Stromal cell of bone marrow (primary cell): ENCODE measurements at places on chromosomes 6 and 20.
A peak's percentile ranks its signal among the peaks of the same experiment; 100 is the strongest.

- DNase-seq: no peak
Measured at GRCh38 chr20:15333170-15333569, 995.8 kb upstream of the FLRT3 start.

DNA sequence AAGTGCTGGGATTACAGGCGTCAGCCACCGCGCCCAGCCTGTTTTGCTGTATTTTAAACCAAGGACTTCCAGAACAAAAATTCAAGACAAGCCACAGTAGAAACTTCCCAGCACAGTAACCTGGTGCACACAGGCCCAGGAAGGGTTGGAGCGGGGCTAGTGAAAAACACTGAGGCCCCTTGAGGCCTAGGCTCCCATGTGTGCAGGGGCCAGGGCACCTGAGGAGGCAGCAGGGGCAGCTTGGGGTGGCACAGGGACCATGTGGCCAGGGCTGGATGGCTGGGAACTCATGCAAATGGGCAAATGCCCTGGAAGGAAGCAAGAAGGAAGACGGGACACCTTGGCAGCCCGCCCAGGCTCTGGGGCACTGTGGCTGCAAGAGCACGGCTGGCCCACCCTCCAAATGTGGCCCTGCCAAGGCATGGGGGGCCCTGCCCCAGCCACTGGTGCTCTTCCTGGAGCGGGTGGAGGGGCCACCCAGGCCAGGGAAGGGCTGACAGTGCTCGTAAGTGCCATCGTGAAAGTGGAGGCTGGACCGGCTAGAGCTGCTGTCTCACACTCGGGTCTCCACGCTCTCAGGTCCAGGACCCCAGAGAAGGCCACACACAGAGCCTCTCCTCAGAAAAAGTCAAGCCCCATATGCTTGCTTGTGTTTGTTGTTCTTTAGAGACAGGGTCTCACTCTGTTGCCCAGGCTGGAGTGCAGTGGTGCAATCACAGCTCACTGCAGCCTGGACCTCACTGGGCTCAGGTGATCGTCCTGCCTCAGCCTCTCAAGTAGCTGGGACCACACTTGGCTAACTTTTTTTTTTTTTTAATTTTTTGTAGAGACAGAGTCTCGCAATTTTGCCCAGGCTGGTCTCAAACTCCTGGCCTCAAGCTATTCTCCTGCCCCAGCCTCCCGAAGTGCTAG lies 10.3 kb downstream of the SLC2A4RG start:
- no peak for DNase-seq

DNA sequence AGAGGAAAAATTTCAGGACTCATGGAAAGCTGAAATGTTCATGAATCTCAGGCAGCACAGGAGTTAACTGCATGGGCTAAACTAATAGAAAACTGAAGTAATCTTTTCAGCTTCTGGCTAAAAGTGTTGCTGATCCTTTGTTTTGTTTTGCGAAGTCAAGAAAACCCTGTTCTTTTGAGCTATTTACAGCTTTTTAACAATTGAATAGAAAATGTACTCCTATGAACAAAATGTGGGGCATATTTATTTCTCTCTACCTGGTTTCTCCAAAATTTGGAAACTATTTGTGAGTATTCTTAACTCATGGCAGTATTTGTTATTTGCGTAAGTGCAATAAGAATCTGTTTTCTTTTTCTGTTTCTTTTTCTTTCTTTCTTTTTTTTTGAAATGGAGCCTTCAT lies 818.8 kb upstream of the CITED2 start:
- DNase-seq: no peak

DNA sequence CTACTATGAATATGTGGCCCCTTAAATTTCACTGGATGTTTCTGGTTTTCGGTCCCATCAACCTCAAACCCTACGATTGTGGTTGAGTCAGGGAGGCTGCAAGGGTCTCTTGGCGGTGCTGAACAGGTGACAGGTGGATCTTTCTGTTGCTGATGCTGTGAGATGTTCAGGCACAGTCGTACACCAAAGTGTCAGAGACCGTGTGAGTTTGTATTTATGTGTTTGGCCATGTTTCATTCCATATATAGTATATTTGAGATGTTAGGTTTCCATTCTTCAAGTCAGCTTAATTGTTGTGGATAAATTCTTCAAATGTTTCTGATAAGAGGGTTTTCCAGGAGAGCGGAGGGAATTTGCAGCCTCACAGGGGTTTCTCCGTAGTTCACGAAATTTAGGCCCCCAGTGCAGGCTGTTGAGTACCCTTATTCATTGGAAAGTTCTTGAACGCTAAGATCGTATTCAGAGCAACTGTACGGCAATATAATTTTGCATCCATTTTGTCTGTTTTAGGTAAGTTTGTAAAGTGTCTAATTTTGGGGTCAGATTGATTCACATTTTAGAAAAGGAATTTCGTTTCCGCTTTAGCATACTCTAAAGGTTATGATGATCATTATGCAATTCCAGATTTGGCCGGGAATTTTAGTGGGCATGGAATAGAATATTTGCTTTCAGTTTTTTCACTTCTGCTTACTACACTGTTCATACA lies 1.2 kb downstream of the TAB2 start:
- DNase-seq: no peak

DNA sequence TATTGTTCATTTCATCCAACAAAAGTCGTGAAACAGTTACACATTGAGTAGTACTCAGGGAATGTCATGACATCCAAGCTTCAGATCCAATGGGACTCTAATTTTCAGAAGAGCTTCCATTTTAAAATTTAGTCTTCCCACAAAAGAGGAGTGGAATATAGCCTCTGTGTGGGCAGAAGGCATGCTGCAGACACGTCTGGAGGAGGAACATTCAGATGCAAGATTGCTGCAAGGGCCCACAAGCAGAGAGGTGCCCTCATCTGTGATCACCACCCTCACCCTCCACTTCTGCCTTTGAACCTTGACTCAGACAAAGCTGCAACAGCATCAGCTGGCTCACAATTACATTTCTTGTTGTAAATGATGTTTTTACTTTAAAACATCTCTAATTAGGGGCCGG lies 29.9 kb downstream of the NRN1 start:
- no peak for DNase-seq

DNA sequence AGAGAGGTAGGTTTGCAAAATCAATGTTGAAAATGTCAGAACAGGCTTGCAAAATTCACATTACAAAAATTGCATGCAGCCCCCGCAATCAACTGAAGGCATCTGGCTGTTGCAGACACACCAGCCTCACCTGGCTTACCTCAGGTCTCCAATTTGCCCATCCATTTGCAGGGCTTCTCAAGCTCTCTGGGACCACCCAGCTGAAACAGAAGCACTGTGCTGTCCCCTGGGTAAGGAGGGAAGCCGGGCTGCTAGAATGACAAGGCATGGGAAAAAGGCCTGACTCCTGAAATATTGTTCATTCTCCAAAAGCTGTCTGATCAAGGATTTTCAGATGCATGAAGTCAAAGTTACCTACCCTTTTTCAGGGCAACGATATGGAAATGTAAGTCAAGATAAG lies 52.6 kb upstream of the CD93 start:
- no peak for DNase-seq

GRCh38 chr20:62439218-62439617 lies 11.9 kb upstream of the RBBP8NL start:
- no peak for DNase-seq

GRCh38 chr6:45898941-45899682 lies 116.5 kb downstream of the CLIC5 start:
- no peak for DNase-seq

DNA sequence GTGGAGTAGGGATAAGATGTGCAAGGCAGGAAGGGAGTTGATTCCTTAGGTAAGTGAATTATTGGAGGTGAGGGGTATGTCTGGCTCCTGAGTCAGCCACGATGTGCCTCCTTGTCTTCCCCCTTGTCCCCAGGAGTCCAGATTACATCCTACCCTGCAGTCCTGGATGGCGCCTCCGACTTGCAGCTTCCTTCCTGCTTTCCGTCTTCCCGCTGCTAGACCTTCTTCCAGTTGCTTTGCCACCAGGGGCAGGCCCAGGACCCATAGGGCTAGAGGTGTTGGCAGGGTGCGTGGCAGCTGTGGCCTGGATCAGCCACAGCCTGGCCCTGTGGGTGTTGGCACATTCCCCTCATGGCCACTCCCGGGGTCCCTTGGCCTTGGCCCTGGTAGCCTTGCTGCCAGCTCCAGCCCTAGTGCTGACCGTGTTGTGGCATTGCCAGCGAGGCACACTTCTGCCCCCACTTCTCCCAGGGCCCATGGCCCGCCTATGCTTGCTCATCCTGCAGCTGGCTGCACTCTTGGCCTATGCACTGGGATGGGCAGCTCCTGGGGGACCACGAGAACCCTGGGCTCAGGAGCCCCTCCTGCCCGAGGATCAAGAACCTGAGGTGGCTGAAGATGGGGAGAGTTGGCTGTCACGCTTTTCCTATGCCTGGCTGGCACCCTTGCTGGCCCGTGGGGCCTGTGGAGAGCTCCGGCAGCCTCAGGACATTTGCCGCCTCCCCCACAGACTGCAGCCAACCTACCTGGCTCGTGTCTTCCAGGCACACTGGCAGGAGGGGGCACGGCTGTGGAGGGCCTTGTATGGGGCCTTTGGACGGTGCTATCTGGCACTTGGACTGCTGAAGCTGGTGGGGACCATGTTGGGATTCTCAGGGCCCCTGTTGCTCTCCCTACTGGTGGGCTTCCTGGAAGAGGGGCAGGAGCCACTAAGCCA lies 4.9 kb downstream of the ABCC10 start:
- DNase-seq: no peak

GRCh38 chr6:130666786-130667185 lies 160.4 kb upstream of the SMLR1 start:
- DNase-seq: no peak

DNA sequence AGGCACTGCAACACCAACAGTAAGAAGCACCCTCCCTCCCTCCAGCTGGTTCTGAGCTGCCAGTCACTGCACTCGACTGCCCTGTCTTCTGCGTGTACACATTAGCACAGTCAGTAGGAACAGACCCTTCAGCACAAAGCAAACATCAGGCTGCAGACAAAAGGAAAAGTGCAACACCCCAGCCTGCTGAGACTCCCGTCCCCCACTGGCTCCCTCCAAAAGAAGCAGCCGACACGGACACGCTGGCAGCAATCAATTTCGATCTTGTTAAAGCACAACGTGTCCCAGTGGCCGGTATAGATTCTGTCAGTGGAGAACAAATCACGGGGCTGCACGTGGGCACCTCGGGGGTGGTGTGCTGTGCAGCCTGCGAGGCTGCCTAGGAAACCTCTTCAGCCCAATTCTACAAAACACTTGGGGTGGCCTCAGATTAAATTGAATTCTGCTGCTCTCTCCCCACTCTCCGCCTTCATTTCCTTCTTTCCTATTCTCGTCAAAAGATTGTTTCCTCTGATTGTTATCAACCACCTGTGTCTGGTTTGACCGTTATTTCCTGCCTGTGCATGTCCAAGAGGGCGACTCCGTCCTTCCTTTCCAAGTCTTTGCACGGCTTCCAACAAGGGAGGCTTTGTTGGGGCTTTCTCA lies 38.7 kb downstream of the TRAF3IP2 start:
- DNase-seq: no peak

DNA sequence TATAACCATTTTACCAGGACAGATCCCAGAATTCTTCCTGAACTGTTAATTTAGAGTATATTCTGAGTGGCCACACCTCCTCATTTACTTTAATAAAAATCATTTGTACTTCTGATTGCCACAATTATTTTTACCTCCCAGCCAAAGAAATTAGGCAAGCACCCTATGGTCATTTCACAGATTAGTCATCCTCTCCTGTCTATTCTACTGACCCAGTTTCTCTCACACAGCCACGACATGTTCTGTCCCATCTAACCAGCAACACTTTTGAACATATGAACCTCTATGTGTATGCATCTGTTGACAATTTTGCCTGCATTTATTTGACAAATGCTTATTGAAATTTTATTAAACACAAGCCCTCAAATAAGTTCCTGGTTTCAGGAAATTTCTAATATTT lies 202.6 kb upstream of the STXBP5 start:
- no peak for DNase-seq

DNA sequence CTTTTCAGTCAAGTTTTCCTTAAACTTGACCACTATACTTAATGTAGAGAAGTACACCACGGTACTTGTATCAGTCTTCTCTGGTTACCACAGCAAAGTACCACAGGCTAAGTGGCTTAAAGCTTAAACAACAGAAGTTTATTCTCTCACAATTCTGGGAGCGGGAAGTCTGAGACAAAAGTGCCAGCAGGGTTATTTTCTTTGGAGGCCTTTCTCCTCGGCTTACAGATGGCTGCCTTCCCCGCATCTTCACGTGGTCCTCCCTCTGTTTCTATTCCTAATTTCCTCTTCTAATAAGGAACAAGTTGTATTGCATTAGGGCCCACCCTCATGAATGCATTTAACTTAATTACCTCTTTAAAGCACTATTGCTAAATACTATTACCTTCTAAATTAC lies 258.0 kb downstream of the PLCB1 start:
- no peak for DNase-seq

- DNase-seq: no peak
Measured at GRCh38 chr20:17327185-17328148, 100.6 kb downstream of the PCSK2 start.

DNA sequence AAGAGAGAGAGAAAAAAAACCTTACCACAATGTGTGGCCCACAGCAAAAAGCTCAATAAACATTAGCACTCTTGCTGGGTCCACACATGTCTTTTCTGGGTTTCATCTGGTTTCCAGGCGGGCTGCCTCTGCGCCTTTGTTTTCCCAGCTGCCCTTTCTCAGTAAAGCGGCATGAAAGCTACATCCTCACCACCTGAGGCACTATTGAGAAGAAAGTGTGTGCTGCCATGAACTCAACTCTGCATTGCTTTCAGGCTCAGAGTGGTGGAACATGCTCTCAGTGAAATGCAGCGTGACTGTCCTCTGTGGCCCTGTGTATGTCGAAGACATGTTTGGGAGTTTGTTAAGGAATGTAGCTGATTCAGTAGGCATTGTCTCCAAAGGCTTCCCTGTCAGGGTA lies 102.3 kb downstream of the LYRM2 start:
- DNase-seq: no peak

- no peak for DNase-seq
Measured at GRCh38 chr20:39574061-39574460, 611.9 kb downstream of the DHX35 start.

- no peak for DNase-seq
Measured at GRCh38 chr6:129513471-129513870, 196.5 kb downstream of the ARHGAP18 start.

DNA sequence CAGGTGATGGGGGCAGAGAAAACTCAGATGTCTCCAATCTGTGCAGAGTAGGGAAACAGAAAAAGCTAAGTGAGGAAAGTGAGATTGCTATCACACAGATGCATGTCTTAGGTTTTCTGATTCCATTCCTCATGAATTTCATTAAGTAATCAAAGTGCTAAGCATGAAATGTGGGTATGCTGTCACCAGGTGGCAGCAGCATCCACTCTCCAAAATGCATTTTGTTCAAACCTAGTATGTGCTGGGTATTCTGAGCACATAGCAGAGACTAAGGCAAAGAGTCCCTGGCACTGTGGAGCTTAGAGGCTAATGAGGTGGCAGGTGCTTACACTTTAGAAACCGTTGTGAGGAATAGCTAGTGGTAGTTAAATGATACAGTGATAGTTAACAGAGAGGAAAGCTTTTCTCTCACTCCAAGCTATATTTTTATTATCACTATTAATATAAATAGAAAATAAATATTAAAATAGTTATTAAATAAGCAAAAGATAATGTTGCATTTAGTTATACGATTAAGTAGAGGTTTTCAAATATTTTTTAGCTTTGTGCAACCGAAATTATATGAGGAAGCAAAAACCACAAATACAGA lies 179.5 kb downstream of the CDH26 start:
- DNase-seq: peak; percentile 12

- no peak for DNase-seq
Measured at GRCh38 chr6:113651920-113652319, 205.2 kb upstream of the MARCKS start.
